ENCODE measurements at places on chromosomes 4 and X.
A peak's percentile ranks its signal among the peaks of the same experiment; 100 is the strongest.

- DNase-seq: no peak
These were observed 14.9 kb downstream of the RNF150 start for GRCh38 chr4:141118381-141118780.

GRCh38 chr4:82053396-82053795 lies 320.4 kb downstream of the HNRNPD start:
- no peak for DNase-seq

DNA sequence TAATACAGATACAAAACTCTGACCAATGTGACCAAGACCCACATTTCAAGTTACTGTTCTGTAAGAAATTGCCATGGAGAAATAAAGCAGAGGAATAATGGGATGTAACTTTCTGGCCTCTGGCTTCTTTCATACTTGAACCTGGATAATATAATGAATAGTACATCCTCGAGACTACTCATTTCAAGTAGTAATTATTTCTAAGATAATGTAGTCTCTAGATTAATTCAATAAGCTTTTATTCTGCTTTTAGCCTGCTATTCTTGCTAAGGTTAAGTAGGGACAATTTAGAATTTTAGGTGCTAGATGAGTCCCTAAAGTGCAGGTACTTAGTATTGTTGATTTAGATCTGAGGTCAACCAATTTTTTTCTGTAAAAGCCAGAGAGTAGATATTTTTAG lies 178.7 kb upstream of the IL15 start:
- DNase-seq: no peak

DNA sequence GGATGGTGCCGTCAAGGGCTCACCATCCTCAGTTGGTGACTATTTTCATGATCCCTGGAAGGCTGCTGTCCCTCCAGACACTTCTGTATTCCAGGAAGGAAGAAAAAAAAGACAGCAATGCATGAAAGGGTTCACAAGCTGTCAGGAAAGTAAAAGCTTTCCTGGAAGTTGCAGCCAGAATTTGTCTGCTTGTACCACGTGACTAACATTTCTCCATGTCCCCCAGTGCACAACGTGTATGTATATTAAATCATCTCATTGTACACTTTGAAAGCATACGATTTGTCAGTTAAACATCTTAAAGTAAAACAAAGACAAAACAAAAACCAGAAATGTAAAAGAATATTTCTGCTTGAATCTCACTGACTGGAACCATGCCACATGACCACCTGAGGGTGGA lies 127.4 kb upstream of the CLNK start:
- no peak for DNase-seq

- no peak for DNase-seq
These were observed 28.8 kb downstream of the RBM47 start for GRCh38 chr4:40600850-40601249.

DNA sequence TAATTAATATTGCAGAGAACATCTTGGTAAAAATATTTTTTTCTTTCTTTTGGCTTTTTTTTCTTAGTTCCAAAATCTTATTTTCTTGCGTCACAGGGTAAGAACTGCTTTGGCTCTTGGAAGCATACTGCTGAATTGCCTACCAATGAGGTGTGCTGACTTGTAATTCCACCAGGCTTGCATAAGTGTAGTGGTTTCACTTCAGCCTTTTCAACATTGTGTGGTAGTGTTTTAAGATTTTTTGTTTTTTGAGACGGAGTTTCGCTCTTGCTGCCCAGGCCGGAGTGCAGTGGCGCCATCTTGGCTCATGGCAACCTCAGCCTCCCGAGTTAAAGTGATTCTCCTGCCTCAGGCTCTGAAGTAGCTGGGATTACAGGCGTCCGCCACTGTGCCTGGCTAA lies 42.4 kb downstream of the N4BP2 start:
- DNase-seq: no peak

DNA sequence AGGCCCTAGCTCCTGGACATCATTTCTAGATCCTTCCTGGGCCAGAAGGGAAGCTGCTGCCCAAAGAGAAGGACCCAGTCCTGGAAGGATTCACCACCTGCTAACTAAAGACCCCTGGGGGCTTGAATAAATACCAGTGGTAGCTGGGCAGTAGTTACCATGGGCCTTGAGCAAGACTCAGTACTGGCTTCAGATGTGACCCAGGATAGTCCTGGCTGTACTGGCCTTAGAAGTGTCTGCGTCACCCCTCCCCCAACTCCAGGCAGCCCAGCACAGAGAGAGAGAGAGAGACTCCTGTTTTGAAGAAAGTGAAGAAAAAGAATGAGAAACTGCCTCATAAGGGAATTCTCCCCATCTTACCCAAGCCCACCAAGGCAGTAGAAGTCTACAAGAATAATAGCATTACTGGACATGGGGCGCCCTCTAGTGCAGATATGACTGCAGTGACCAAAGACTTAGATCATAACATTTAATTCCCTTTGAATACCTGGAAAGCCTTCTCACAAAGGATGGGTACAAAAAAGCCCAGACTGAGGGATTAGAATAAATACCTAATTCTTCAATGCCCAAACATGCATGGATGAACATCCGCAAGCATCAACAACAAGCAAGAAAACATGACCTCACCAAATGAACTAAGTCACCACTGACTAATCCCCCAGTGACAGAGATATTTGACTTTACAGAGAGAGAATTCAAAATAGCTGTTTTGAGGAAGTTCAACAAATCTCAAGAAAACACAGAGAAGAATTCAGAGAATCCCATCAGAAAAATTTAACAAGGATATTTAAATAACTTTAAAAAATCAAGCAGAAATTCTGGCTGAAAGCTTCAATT lies 171.8 kb downstream of the HNRNPD start:
- peak; percentile 65 for DNase-seq

DNA sequence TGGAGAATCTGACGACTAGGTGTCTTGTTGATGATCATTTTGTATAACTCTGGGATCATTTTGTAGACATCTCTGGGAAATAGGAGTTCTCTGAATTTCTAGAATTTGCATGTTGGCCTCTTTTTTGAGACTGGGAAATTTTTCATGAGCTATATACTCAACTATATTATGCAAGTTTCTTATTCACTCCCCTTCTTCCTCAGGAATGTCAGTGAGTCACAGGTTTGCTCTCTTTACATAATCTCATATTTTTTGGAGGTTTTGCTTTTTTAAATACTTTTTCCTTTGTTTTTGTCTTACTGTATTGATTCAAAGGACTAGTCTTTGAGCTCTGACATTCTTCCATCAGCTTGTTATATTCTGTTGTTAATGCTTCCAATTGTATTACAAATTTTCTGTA lies 1324.2 kb downstream of the TECRL start:
- no peak for DNase-seq

DNA sequence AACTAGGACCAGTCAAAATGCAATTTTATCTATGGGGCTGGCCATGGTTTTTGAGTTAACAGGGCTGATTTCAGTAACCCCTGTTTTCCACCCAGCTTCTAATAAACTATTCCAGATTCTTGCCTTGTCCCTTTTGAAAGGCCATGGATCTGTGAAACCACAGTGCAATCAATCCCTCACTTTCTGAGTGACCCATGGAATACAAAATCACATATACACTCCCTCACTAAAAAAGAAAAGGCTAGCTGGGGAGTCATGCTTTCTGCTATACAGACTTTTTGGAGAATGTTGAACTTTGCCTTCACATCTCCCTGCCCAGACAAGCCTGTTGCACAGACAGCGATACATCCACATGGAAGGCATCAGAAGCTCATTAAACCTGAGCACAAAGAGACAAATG lies 47.9 kb downstream of the MAD2L1 start:
- DNase-seq: no peak

GRCh38 chrX:1545776-1546408 lies 8.9 kb upstream of the P2RY8 start:
- DNase-seq: no peak

- DNase-seq: no peak
These were observed 347.6 kb downstream of the SPOCK3 start for GRCh38 chr4:166886718-166887117.

DNA sequence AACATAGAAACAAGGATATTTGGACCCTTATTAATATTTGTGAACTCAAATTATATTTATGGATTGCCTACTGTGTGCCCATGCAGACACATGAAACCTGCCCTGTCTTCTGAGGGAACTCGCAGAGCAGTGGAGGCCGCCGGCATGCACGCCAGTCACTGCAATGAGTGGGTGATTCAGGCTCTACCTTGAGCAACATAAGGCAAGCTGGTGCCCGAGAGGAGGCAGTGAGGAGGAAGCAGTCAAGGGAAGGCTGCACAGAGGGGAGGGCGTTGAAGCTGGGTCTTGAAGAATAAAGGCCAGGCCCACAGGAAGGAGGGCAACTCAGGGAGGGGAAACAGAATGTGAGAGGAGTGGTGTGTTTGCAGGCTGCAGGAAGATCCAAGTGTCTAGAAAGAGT lies 52.8 kb downstream of the PPEF2 start:
- DNase-seq: no peak

DNA sequence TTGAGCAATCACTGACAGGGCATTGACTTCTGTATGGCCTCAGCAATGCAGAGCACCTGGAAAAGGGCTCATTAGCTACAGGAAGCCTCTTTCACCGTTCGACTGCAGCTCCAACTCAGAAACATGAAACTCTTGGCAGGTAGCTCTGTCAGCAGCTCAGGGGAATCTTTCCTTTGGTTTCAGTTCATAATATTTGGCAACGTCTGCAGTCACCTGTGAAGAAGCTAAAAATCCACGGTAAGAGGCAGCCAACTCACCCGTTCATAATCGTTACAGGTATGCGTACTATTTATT lies 354.9 kb downstream of the CAMK2D start:
- no peak for DNase-seq

GRCh38 chr4:63607169-63607872 lies 801.9 kb downstream of the TECRL start:
- DNase-seq: no peak

- no peak for DNase-seq
These were observed 640.1 kb downstream of the ARAP2 start for GRCh38 chr4:35604252-35604651.

GRCh38 chr4:174157106-174157607 lies 126.3 kb downstream of the FBXO8 start:
- DNase-seq: no peak

- DNase-seq: no peak
These were observed 3.1 kb downstream of the PHEX start for GRCh38 chrX:22035236-22035635.

- no peak for DNase-seq
These were observed 221.2 kb downstream of the KLHL13 start for GRCh38 chrX:117895418-117895817.

- DNase-seq: no peak
These were observed 256.1 kb upstream of the PITX2 start for GRCh38 chr4:110878956-110879355.

DNA sequence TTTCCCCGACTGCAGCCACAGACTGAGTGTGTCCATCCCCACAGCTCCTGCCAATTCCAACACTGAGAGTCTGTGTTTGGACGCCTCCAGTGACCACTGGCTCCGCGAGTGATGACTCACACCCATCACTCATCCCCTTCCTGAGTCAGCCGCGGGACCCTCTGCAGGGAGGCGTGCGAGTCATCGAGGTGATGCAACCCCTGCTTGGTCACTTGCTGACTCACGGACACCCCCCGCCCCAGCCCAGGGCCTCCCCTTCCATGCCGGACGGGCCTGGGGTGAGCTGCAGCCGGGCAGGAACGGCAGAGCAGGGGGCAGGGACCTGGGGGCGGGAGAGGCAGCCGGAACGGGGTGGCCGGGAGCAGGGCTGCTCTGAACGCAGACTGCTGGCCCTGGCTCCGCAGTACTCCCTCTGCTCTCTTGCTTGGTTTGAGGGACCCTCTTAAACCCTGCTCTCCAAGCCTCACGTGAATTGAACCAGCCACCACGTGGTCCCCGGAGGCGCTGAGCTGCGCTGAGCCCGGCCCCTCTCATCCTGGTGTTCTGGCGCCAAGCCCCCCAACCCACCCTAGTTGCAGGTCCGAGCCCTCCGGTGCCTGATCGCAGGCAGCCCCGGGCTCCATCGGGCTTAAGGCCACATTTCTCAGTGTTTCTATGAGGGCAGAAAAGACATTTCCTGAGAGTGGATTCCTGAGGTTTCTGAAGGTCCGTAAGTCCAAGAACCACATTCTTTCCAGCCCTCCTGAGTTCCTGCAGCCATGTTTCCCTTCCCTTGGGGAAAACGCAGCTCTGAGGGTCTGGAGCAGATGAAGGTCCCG lies 32.4 kb downstream of the FGFRL1 start:
- no peak for DNase-seq
